ENCODE measurements at places on chromosomes 4 and X. TPM values are rescaled to one million over a fixed set of nuclear protein-coding genes. Genes with fewer than 3 reads are reported as not detected.

Gene PTPN13
- total RNA-seq: 7.9 TPM

Gene ZNF518B
- total RNA-seq: 3.3 TPM

Gene EFHC2
- total RNA-seq: 0.72 TPM

Gene MAGEC1
- not detected for total RNA-seq

Gene HS3ST1
- total RNA-seq: 0.56 TPM

Gene FAM133A
- total RNA-seq: 0.06 TPM

Gene CENPVL2
- not detected for total RNA-seq

Gene RTL3
- not detected for total RNA-seq

Gene MAGEA9B
- not detected for total RNA-seq

Gene TMEM154
- 0.84 TPM for total RNA-seq

Gene YTHDC1
- 42.8 TPM for total RNA-seq

Gene WDFY3
- 53.0 TPM for total RNA-seq

Gene DDIT4L
- 0.08 TPM for total RNA-seq

Gene OR13H1
- total RNA-seq: not detected

Gene ZAR1
- total RNA-seq: not detected

- no peak for DNase-seq
Measured at GRCh38 chr4:61407642-61408618, 207.8 kb downstream of the ADGRL3 start.

DNA sequence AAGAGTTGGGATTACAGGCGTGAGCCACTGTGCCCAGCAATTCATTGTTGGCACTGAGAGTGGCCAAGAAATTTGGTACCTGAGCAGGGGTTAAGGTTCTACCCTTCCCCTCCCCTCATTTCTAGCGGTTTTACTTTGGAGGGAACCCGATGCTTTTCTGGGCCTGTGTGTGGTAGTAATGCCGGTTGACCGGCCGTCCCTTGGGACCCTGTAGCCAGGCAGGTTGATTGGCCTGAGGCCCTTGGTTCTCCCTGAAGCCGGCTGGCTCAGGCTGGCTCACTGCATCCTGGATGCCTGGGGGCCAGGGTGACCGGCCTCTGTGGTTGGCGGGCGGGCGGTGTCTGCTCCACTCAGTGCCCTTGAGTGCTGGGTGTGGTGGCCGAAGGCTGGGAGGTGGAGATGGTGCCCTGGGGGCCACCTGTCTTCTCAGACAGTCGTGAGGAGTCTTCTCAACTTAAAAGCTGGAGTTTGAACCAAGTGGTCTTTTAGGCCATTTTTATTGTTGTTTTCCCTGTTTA is 45.6 kb downstream of the RGS12 start:
- no peak for DNase-seq

- no peak for DNase-seq
Measured at GRCh38 chr4:40956721-40957255, 207.0 kb downstream of the NSUN7 start.

DNA sequence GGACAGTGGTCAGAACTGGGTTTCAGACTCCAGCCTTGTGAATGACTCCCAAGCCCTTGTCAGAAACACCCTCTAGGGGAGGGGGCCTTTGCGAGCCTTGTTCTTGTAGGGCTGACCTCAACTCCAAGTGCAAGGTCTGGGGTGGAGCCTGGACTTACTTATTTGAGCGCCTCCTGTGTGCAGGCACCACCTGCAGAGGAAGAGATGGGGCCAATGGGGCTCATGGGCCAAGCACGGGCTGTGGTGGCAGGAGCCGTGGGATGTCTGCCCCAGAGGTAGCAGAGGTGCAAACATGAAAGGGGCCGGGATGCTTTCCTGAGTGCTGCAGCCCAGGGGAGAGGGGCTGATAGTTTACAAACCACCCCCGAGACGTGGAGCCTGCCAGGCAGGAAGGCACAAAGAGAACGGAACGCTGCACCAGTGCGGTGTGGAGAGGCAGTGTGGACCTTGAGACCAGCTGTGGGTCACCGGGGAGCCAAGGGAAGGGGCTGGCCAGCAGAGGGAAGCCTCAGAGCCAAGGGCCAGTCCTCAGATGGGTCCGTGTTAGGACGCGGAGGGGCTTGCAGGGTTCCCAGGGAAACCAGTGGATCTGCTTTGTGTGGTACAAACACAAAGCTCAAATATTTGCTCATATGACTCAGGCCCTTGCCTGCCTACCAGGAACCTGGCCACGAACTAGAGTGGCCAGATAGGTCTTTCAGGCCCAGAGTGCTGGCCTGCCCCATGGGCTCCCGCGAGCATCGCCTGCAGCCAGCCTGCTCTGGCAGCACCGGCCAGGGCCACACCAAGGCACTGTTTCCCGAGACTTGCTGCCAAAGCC is 8.7 kb upstream of the TADA2B start:
- peak; percentile 83 for DNase-seq

- no peak for DNase-seq
Measured at GRCh38 chrX:97308171-97308570, 424.5 kb downstream of the RPA4 start.

DNA sequence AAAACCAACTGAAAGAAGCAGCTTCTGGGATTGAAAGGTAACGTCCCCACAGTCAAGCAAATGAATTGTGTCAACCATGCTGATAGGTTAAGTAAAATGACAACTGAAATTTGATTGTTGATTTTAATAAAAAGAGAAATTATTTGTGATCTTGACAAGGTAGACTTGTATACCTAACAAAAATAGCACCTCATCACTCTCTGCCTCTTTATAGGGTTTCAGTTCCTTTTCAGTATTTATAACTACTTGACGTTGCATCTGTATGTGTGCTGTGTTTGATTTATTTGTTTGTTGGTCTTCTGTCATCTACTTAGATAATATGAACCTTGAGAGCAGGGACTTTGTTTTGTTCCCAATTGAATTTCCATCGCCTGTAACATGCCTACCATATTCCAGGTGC is 7.9 kb upstream of the PPP3CA start:
- no peak for DNase-seq

- no peak for DNase-seq
Measured at GRCh38 chr4:20433097-20433705, 181.5 kb downstream of the SLIT2 start.

- DNase-seq: no peak
Measured at GRCh38 chrX:68480969-68481368, 17.9 kb upstream of the YIPF6 start.

GRCh38 chr4:3374667-3375066 is 67.1 kb upstream of the HGFAC start:
- DNase-seq: no peak

DNA sequence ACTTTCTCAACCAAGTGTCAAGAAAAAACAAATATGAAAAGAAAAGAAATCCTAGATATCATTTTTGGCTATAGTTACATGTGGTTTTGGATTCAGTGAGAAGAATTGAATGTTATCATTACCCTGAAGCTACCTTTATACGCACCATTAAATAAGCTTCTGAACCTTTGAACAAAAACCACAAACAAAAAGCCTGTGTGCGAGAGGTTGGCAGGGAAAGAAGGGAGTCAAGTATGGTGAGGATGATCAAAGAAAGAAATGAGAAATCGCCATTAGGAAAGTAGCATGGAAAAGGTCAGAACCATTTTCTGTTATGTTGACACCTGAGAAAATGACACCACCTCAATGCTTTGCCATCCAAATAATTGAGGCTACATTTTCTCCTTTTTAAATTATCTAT is 1.2 kb upstream of the SLC7A11 start:
- DNase-seq: no peak

- DNase-seq: peak; percentile 36
Measured at GRCh38 chr4:1152290-1152689, 20.1 kb downstream of the SPON2 start.

GRCh38 chr4:10893395-10893794 is 208.8 kb upstream of the CLNK start:
- DNase-seq: no peak

GRCh38 chr4:35725131-35725530 is 519.2 kb downstream of the ARAP2 start:
- no peak for DNase-seq

GRCh38 chr4:98027827-98028226 is 115.4 kb downstream of the STPG2 start:
- no peak for DNase-seq

GRCh38 chr4:1285790-1286553 is 3.7 kb upstream of the MAEA start:
- no peak for DNase-seq

DNA sequence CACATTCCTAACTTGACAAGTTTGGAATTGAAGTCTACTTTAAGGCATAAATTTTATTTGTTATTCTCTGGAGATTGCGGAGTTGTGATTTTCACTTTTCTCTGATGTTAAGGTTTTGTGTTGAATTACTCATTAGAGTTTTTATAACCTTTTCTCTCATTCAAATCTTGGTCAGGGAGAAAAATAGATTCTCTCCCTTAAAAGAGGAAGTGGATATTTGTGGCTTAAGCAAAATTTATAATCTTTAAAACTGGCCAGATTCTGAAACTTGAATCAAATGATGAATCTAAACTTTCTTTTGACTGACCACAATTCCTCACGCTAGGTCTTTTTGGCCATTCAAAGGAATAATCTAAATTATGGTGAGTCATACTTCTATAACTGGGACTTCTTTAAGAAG is 361.4 kb downstream of the TEX13C start:
- no peak for DNase-seq

DNA sequence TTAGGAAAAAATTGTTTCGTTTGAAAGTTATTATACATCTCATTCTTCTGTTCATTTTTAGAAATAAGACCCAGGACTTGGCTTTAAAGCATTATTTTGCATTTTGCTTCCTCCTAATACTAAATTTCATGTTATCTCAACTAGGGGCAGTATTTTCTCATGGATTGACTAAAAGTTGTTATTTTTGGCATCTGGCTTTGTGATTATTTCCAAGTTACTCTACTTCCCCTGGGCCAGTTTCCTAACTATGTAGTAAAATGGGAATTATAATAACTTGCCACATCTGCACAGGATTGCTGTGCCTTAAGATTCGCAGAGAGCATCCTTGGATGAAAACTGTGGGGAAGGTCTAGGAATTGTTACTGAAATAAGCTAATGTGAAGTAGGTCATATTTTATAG is 3.0 kb downstream of the RBPJ start:
- DNase-seq: no peak

DNA sequence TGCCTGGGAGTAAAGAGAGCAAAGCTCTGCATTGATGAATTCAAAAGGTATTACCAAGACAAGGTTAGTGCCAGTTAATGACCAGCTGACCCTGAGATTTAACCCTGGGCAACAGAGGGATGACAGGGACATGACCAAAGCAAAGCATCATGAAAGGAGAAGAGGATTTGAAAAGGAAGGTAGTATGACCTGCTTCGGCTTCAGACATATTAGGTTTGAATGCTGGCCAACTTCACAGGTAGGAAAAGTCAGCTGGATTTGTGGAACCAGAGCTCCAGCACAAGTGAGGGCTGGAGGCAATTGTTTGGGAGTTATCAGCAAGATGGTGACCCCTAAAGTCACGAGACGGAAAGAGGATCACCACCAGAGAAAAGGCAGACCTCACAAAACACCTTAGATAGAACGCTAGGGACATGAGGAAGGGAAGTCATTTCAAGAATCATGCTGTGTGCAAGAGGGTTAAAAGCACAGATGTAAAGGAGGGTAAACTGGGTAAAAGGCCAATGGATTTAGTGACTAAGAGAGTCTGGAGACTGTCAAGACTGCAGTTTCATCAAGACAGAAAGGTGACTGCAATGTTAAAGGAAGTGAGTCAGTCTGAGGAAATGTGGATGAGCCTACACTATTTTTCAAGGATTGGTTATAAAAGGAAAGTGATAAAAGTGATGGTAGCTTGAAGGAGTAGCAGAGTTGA is 45.6 kb downstream of the SH3RF1 start:
- DNase-seq: no peak

- no peak for DNase-seq
Measured at GRCh38 chr4:57243076-57243475, 132.9 kb upstream of the IGFBP7 start.

DNA sequence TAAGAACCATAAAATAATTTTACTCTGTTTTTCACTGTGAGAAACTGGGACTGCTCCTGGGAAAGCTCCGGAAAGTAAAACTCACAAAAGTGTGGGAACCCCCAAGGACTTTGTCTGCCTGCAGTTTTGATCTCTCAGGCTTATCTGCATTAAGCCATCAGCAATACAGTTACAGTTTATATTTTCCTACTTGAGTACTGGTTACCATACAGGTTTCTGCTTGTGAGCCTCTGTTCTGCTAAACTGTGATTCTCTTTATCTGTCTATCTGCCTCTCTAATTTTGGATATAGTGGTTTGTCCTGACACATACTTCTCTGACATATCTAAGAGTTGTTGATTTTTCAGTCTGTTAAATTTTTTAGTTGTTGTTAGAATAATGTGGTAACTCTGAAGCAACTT is 11.6 kb downstream of the PABPC4L start:
- no peak for DNase-seq

DNA sequence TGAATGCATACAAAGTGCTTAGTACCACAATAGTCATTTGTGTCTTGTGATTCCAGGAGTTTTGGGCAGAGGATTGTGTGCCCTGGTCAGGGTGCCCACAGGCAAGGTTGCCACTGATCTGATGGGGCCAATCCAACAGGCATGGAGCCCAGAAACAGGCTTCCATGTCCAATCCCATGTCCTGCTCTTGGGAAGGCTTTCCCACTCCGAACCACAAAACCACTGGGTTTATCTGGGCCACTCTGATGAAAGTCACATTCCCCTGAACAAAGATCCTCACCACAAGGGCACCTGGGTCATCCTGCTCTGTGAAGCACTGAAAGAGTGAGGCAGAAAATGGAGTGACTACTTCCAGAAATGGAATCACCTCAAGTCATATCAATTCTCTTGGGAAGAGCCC is 96.9 kb downstream of the MAMLD1 start:
- DNase-seq: no peak

- DNase-seq: no peak
Measured at GRCh38 chr4:8457646-8458252, 17.2 kb downstream of the TRMT44 start.

- DNase-seq: no peak
Measured at GRCh38 chrX:116272861-116273260, 102.3 kb downstream of the AGTR2 start.

- DNase-seq: no peak
Measured at GRCh38 chr4:139027776-139028175, 12.2 kb downstream of the NOCT start.

GRCh38 chr4:7430965-7431695 is 3.6 kb downstream of the PSAPL1 start:
- DNase-seq: peak; percentile 53

DNA sequence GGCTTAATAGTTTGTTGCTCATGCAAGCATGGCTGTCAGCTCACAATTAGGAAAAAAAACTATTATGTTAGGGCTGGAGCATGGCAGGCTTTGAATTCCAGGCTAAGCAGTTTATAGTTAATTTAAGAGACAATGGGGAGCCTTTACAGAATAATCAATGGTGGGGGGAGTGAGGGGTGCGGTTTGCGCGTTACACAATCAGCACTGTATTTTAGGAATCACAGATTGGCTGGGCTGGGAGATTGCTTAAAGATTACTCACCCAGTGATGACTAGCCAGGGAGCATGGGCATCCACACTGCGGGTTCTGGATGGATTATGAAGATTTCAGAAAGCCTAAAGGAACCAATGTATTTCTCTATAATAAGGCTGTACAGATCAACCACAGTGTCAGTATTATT is 186.6 kb downstream of the SOX3 start:
- no peak for DNase-seq
